Esophagus squamous epithelium (tissue), 5 donors: ENCODE measurements at places on chromosomes 11 and 22.

DNA sequence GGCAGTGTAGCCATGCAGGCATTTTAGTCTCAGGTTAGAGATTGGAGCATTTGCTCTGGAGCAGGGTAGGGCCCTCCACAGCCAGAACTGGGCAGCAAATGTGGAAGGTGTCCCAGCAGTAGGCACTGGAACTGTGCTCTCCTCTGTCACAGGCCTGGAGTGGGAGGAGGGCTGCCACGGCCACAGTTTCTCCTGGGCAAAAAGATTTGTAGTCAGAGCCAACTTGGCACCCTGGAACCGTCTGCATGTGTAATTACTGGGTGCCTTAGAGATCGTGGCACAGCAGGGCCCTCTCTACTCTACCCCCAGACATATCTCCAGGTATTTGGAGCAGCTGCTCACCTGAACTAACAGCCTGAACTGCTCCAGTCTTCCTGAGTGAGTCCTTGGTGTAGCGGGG is 93.7 kb downstream of the ZC3H12C start:
- H3K27ac ChIP-seq = no peak overlapping the region
- H3K36me3 ChIP-seq = no peaks in the 10 kb centered on the region
- no peaks in the 10 kb centered on the region for H3K27me3 ChIP-seq

DNA sequence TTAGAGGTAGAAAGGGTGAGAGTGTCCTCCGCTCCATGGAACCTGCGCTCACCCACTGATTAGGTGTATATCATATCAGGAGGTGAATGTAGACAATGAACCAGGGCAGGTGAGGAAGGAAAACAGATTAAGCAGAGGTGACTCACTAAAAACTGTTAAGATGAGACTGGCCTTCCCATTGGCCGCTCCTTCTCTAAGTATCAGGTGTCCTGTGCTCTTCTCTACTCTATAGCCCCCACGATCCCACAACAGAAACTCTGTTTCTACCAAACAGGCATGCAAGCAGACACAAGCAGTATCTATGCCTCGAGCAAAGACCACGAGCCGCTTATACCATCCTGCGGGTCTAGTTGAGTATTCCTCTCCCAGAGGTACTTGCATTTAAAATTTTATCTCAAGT is 103.1 kb downstream of the SNX19 start:
- no peak overlapping the region for H3K27ac ChIP-seq
- no peaks in the 10 kb centered on the region for H3K27me3 ChIP-seq
- no peak for DNase-seq
- no peaks in the 10 kb centered on the region for H3K36me3 ChIP-seq
- no peak overlapping the region for H3K4me3 ChIP-seq

DNA sequence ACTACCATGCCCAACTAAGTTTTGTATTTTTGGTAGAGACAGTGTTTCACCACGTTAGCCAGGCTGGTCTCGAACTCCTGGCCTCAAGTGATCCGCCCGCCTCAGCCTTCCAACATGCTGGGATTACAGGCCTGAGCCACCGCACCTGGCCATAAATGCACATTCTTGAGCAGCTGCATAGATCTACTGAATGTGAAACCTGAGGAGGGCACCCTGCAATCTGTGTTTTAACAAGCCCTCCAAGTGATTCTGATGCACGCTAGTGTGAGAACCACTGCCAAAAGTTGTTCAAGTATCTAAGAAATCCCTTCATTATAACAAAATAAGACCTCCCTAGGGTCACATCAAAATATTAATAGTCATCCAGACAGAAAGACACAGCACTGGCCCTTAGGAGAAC is 89.3 kb downstream of the RDX start:
- H3K4me3 ChIP-seq = no peak overlapping the region
- H3K27ac ChIP-seq = no peak overlapping the region
- no peaks in the 10 kb centered on the region for H3K36me3 ChIP-seq
- no peaks in the 10 kb centered on the region for H3K4me1 ChIP-seq
- no peak for DNase-seq

DNA sequence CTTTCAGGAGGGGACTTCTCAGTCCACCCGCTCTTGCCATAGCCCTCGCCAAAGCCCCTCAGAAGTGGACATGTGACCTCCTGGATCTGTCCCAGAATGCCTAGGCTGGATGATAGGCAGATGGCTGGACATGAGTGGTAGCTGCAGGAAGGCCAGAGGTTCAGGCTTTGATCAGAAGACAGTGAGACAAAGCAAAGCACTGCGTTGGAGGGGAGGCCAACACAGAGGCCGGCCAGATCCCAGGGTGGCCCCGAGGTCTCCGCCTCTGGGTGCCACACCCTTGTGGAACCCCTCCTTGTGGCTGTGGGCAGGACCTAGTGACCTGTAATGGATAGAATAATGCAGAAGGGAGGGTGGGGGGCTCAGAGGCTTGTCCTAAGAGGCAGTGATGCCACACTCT is 147.6 kb downstream of the OPCML start:
- no peak for DNase-seq
- H3K36me3 ChIP-seq = no peaks in the 10 kb centered on the region
- H3K4me1 ChIP-seq = peaks cover 13% of the 10 kb centered on the region
- no peak overlapping the region for H3K4me3 ChIP-seq
- H3K27ac ChIP-seq = no peak overlapping the region

DNA sequence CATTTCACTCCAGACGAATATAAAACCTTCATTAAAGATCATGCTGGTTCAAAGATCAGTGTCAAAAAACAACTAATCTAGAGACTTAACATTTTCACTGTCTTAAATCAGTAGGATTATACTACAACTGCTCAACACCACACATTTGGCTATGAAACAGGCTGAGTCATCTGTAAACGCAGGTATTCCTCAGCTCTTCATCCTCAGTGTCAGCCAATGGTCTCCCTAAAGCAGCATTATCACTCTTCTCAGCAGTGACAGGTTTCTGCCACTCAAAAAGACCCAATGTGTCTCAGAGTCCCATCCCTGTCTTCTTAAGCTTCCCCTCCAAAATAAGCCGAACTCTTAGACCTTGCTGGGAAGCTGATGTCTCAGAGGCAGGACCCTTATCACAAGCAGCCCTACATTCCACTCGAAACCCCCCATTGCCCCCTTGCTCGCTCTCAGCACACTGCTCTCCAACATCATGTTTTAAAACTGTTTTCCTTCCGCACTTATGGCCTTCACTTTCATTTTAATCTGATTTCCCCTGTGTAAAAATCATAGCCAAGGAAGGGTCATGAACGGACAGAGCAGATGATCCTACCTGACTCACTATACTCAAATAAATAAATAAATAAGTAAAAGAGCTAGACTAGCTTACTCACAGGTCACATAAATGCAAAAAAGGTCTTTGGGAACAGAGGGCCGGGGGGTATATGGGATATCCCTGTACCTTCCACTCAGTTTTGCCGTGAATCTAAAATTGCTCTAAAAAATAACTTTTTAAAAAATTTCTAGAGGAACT is 23.0 kb downstream of the CDON start:
- DNase-seq = no peak
- no peaks in the 10 kb centered on the region for H3K27me3 ChIP-seq
- H3K4me3 ChIP-seq = no peak overlapping the region
- no peak overlapping the region for H3K27ac ChIP-seq
- no peaks in the 10 kb centered on the region for H3K36me3 ChIP-seq
- H3K4me1 ChIP-seq = no peaks in the 10 kb centered on the region

DNA sequence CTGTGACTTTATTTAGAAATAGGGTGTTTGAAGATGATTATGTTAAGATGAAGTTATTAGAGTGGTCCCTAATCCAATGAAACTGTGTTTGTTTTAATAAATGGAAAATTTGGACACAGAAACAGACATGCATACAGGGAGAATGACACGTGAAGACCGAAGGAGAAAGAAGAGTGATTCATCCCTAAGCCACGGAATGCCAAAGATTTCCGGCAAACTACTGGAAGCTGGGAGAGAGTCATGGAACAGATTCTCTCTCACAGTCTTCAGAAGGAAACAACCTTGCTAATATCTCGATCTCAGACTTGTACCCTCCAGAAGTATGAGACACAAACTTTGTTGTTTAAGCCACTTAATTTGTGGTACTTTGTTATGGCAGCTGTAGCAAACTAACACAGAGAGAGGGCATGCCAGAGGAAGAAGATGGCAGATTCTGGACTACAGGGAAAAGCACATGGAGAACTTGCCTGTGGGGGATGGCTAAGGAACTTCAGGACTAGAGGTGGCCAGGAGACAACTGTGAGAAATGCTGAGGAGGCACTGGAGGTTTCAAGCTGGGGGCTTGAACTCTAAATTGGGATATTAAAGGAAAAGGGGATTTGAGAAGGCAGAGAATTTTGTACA is 733.5 kb upstream of the CCDC90B start:
- no peaks in the 10 kb centered on the region for H3K27me3 ChIP-seq
- no peaks in the 10 kb centered on the region for H3K36me3 ChIP-seq
- no peak overlapping the region for H3K4me3 ChIP-seq

DNA sequence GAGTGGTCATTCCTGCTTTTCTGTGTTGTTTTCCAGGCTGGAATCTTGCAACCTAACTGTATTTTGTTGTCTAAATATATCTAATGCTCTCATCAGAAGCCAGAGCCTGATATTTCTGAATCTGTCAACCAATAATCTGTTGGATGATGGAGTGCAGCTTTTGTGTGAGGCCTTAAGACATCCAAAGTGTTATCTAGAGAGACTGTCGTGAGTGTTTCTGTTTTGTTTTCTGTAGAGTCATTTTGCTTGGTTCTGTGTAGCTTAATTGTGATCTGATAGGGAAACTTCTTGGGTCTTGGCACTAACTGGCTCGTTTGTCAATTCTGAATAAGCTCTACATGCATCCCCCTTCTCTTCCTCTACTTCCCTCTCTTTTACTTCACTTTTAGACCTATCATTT is 31.2 kb upstream of the RBMXL2 start:
- no peak overlapping the region for H3K27ac ChIP-seq
- H3K4me1 ChIP-seq = no peaks in the 10 kb centered on the region
- H3K36me3 ChIP-seq = no peaks in the 10 kb centered on the region

- peaks cover 8% of the 10 kb centered on the region for H3K4me1 ChIP-seq
- no peaks in the 10 kb centered on the region for H3K27me3 ChIP-seq
- H3K4me3 ChIP-seq = no peak overlapping the region
- DNase-seq = no peak
These were observed 90.3 kb upstream of the BID start for GRCh38 chr22:17864398-17865182.

DNA sequence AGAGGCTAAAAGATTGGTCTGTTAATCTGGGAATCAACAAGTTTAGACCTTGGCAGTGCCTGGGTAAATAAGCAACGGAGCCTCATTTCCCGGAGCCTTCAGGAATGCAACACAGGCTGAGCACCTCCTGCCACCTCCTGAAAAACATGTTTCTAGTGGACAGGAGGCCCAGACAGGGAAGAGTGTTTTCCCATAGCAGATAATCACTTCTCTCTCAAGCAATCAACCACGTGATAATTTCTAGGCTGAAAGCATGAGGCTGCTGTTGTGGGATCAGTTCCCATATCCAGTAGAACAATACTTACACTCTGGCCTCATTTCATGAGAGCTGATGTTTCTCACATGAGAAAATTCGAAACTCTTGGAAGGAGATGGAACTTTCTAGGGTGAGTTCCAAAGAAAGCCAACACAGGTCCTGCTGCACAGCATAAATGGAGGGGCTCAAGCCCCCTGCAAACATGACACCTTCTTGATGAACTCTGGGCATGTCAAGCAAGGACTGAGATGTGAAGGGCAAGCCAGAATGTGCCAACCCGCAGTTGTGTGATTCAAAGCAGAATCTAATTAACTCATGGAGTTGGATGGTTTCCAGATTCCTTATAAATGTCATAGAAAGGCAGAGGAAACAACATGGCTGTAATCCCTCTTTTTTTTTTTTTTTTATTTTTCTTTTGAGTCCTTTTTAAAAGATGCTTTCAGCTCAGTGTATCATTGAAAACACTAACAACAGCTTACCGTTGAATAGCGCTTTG is 228.5 kb upstream of the SESN3 start:
- DNase-seq = no peak
- peaks cover 16% of the 10 kb centered on the region for H3K4me1 ChIP-seq
- no peaks in the 10 kb centered on the region for H3K36me3 ChIP-seq
- H3K27me3 ChIP-seq = no peaks in the 10 kb centered on the region

DNA sequence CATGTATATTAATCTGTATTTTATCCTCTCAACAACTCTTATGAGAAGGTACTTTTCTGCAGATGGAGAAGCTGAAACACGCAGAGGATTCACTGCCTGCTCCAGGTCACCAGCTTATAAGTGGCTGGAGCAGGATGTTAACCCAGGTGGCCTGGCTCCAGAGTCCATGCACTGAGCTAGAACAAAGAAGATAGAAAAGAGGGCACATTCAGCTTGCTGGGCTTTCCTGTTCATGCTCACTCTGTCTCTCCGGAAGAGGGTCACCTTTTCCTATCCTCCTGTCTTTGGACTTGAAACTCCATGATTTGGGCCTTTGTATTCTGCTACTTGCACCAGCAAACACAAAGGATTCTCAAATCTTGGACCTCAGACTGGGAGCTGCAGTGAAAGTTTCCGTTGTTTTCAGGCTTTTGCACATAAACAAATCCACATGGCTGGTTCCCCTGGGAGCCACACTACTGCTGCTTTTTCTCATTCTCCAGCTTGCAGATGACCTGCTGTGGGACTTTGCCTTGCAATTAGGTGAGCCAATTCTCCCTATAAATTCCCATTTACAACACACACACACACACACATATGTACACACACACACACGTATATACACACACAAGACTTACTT is 117.3 kb upstream of the GRK3 start:
- H3K27me3 ChIP-seq = no peaks in the 10 kb centered on the region
- no peaks in the 10 kb centered on the region for H3K36me3 ChIP-seq
- H3K4me1 ChIP-seq = peaks cover 43% of the 10 kb centered on the region
- H3K4me3 ChIP-seq = no peak overlapping the region

- H3K27ac ChIP-seq = peak overlapping the region; percentile 88
- no peak for DNase-seq
- H3K36me3 ChIP-seq = peaks cover 43% of the 10 kb centered on the region
- peak overlapping the region; percentile 32 for H3K4me3 ChIP-seq
These were observed 67.3 kb downstream of the BID start for GRCh38 chr22:17706947-17707346.
